ENCODE measurements at places on chromosomes 6 and 20.
A peak's percentile ranks its signal among the peaks of the same experiment; 100 is the strongest.

GRCh38 chr6:705047-705446, 12.1 kb upstream of the EXOC2 start:
- peaks cover 4% of the 10 kb centered on the region for H3K4me1 ChIP-seq
- H3K4me3 ChIP-seq: no peak overlapping the region
- no peaks in the 10 kb centered on the region for H3K36me3 ChIP-seq
- H3K27ac ChIP-seq: no peak overlapping the region
- H3K27me3 ChIP-seq: peaks cover 34% of the 10 kb centered on the region

GRCh38 chr6:72497186-72497585, 124.7 kb upstream of the KCNQ5 start:
- H3K27ac ChIP-seq: no peak overlapping the region
- peaks cover 9% of the 10 kb centered on the region for H3K27me3 ChIP-seq
- H3K4me3 ChIP-seq: no peak overlapping the region
- no peak for DNase-seq
- H3K4me1 ChIP-seq: no peaks in the 10 kb centered on the region
- H3K36me3 ChIP-seq: no peaks in the 10 kb centered on the region

GRCh38 chr20:4490045-4490444, 231.7 kb upstream of the PRND start:
- no peak for DNase-seq
- no peaks in the 10 kb centered on the region for H3K36me3 ChIP-seq
- H3K4me3 ChIP-seq: no peak overlapping the region
- peaks cover 5% of the 10 kb centered on the region for H3K4me1 ChIP-seq

DNA sequence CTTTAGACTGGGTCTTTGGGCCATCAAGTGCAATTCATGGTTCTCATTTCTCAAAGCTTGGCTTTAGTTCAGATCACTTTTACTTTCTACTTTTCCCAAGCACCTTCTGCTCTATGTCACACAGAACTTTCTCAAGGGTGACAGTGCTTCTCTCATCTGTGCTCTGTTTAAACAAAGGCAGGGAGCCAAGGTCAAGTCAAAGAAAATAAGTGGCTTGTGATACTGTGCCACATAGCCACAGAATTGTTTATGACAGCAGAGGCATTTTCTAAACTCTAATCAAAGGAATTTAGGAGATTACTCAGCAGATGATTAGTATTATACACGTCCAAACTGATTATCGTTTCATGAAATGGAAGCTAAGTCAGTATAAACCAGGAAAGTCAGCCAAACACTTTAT, 348.0 kb downstream of the HDGFL1 start:
- H3K27me3 ChIP-seq: no peaks in the 10 kb centered on the region
- H3K4me1 ChIP-seq: peaks cover 25% of the 10 kb centered on the region
- peak overlapping the region; percentile 36 for H3K27ac ChIP-seq
- no peak for DNase-seq
- no peak overlapping the region for H3K4me3 ChIP-seq

DNA sequence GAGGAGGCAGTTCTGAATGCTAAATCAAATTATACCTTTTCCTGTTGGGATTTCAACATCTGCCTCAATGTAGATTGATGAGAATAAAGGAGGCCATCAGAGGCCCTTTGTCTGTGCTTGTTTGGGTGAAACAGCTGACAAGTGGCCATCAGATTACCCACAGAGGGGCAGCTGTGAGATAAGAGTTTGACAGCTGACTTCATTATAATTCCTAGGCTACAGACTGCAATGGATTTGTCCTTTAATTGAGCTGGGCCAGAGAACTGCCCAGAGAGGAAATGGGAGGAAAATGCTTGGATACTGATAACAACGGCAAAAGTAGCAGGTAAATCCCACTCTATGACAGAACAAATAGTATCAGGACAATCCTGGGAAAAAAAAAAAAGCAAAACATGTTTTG, 649.4 kb downstream of the HDGFL1 start:
- H3K27me3 ChIP-seq: no peaks in the 10 kb centered on the region
- peaks cover 14% of the 10 kb centered on the region for H3K4me1 ChIP-seq
- no peak for DNase-seq

DNA sequence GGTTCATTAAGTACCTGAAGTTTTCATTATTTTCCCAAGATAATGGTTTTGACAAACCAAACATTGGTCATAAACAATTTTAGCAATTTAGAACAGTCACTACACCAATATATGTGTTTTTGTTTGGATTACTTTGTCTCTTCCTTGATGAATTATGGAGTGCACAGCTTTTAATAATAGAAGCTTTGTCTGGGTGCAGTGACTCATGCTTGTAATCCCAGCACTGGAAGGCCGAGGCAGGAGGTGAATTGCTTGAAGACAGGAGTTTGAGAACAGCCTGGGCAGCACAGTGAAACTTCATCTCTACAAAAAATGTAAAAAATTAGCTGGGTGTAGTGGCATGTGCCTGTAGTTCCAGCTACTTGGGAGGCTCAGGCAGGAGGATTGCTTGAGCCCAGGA, 89.4 kb upstream of the ANKEF1 start:
- no peaks in the 10 kb centered on the region for H3K27me3 ChIP-seq
- no peak for DNase-seq
- no peak overlapping the region for H3K27ac ChIP-seq

GRCh38 chr6:116156405-116157326, 30.7 kb upstream of the COL10A1 start:
- H3K36me3 ChIP-seq: peaks cover 7% of the 10 kb centered on the region
- DNase-seq: no peak
- H3K4me3 ChIP-seq: no peak overlapping the region
- H3K27ac ChIP-seq: no peak overlapping the region

DNA sequence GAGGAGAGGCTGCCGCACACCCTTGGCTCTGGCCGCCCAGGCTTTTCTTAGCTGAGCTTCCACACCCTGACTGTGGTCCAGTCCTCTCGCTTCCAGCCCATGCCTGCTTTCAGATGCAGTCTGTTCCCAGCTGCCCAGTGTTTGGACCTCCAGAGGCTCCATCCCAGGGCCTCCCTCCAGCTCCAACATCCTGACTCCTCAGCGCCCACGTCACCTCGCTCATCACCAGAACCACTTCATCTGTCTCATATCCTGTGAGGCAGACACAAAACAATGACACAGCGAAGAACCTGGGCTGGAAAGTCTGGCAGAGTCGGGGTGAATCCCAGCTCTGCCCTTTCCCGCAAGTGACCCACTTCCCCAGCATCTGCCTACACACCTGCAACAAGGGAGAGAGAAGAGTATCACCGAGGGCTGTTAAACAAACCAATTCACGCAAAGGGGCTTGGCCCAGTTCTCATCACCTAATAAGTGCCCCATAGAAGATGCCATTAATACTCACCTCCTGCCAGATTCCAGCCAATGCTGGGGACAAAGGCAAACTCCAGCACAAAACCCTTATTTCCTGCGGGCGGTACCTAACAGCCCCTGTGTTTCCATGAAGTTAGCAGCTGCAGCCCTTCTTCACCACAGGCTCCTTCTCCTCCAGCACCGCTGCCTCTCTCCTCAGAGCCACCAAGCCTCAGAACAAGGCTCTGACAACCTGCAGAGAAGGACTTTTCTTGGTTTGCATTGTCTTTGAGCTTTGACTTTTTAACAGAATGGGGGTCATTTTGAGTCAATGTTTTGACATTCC, 133.4 kb upstream of the CDH4 start:
- H3K27ac ChIP-seq: no peak overlapping the region
- no peak for DNase-seq
- H3K36me3 ChIP-seq: no peaks in the 10 kb centered on the region
- peaks cover 2% of the 10 kb centered on the region for H3K4me1 ChIP-seq
- H3K27me3 ChIP-seq: peaks cover 50% of the 10 kb centered on the region

- H3K4me1 ChIP-seq: peaks cover 7% of the 10 kb centered on the region
- H3K27ac ChIP-seq: peak overlapping the region; percentile 57
- H3K36me3 ChIP-seq: peaks cover 8% of the 10 kb centered on the region
- no peak overlapping the region for H3K4me3 ChIP-seq
- peaks cover 33% of the 10 kb centered on the region for H3K27me3 ChIP-seq
- no peak for DNase-seq
Measured at GRCh38 chr6:30487926-30488325, 1.4 kb upstream of the HLA-E start.

DNA sequence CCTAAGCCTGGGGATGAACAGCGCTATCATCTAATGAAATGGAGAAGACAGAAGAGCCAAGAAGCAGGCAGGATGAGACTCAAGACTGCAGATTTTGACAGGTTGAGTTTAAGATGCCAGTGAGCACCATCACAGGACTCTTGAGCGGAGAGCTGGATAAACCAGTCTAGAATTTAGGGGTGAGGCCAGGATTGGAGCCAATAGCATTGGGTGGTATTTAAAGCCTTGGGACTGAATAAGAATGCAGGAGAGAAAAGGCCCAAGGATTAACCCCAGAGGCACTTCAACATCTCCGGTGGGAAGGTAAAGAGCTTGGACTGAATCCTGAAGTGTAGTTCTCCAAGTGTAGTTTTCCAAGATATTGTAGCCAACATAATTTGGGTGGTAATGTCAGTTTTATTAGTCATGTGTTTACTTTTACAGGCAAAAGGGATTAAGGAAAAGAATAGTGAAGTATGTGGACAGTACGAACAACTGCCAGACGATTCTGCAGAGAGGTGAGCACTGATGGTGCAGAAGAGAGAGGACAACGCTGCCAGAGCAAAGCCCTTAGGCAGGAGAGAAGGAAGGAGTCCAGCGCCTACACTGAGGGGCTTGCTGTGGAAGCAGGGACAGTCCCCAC, 85.2 kb downstream of the DTNBP1 start:
- H3K4me3 ChIP-seq: no peak overlapping the region
- H3K4me1 ChIP-seq: peaks cover 34% of the 10 kb centered on the region
- H3K36me3 ChIP-seq: peaks cover 2% of the 10 kb centered on the region
- no peak overlapping the region for H3K27ac ChIP-seq
- DNase-seq: no peak
- H3K27me3 ChIP-seq: no peaks in the 10 kb centered on the region

GRCh38 chr6:56357616-56358373, 110.4 kb upstream of the COL21A1 start:
- H3K27ac ChIP-seq: no peak overlapping the region
- no peaks in the 10 kb centered on the region for H3K27me3 ChIP-seq
- H3K4me1 ChIP-seq: peaks cover 13% of the 10 kb centered on the region
- H3K4me3 ChIP-seq: no peak overlapping the region
- peaks cover 8% of the 10 kb centered on the region for H3K36me3 ChIP-seq
- no peak for DNase-seq

DNA sequence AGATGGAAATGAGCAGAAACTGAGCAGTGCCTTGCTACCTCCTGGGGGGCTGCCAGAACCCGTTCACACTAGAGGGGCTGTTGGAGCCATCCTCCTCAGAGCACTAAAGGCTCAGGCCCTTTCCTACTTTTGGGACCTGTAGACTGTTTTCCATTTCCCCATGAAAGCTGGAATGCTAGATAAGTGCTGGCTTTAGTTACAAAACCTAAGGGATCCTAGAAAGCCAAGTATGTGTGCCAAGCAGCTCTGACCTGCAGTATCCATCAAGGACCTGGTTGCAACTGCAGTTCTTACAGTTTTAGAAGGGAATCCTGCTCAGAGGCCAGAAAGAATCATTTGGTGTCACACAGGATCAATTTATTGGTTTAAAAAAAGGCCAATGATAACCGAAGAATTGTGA, 176.7 kb upstream of the COL21A1 start:
- DNase-seq: no peak
- H3K4me3 ChIP-seq: no peak overlapping the region
- H3K27me3 ChIP-seq: no peaks in the 10 kb centered on the region
- no peak overlapping the region for H3K27ac ChIP-seq
- H3K36me3 ChIP-seq: no peaks in the 10 kb centered on the region
- no peaks in the 10 kb centered on the region for H3K4me1 ChIP-seq

GRCh38 chr20:21681922-21682318, 23.5 kb upstream of the PAX1 start:
- DNase-seq: no peak
- H3K36me3 ChIP-seq: no peaks in the 10 kb centered on the region
- no peak overlapping the region for H3K27ac ChIP-seq
- H3K27me3 ChIP-seq: peaks cover 57% of the 10 kb centered on the region

DNA sequence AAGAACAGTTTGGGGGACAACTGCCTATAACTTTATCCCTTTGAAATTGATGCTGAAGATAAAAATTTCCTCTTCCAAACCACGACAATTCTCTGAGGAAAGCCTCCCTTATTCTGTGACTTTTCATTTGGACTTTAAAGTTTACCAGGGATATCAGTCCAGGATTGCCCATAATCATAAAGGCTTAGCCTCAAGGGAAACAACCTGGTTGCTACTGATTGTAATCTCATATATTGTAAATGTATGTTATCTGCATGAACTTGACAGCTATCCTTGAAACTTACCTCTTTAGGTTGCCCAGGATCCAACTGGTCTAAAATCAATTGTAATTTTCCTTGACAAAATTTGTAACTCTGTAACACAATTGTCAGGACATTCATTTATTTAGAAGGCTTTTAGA, 23.8 kb downstream of the TBC1D32 start:
- peak overlapping the region; percentile 77 for H3K27ac ChIP-seq
- peaks cover 11% of the 10 kb centered on the region for H3K36me3 ChIP-seq
- H3K4me3 ChIP-seq: no peak overlapping the region
- peaks cover 14% of the 10 kb centered on the region for H3K4me1 ChIP-seq
- no peak for DNase-seq
- H3K27me3 ChIP-seq: no peaks in the 10 kb centered on the region

DNA sequence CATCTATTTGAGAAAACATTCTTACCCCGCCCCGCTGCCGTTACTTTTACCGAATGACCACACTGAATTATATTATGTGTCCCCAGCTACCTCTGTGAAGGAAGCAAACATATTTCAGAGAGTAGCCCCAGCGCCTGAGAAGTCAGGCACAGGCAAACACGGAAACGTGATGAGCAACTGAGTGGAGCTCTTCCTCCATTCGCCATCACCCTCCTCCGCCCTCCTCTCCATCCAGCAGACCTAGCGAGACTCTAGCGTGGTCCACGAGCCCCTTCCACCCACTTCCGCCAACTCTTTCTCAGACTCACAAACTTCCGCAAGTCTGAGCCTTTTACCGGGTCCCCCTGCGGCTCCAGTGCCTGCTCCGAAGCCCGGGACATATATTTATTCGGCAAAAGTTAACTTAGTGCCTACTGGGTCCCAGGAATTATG, 582 bp downstream of the SNRPB start:
- peak overlapping the region; percentile 98 for H3K27ac ChIP-seq
- DNase-seq: no peak
- H3K36me3 ChIP-seq: peaks cover 19% of the 10 kb centered on the region

GRCh38 chr6:138653435-138653834, 120.1 kb upstream of the CCDC28A start:
- H3K4me1 ChIP-seq: peaks cover 5% of the 10 kb centered on the region
- no peak for DNase-seq
- H3K36me3 ChIP-seq: no peaks in the 10 kb centered on the region
- no peaks in the 10 kb centered on the region for H3K27me3 ChIP-seq
- no peak overlapping the region for H3K4me3 ChIP-seq
- no peak overlapping the region for H3K27ac ChIP-seq

GRCh38 chr6:73523434-73524123, 2.7 kb upstream of the EEF1A1 start:
- H3K27me3 ChIP-seq: no peaks in the 10 kb centered on the region
- peaks cover 20% of the 10 kb centered on the region for H3K4me1 ChIP-seq
- DNase-seq: no peak
- peak overlapping the region; percentile 59 for H3K4me3 ChIP-seq
- H3K27ac ChIP-seq: peak overlapping the region; percentile 99

GRCh38 chr20:40284611-40285010, 404.4 kb downstream of the MAFB start:
- DNase-seq: no peak
- peaks cover 68% of the 10 kb centered on the region for H3K4me1 ChIP-seq
- no peaks in the 10 kb centered on the region for H3K36me3 ChIP-seq
- no peak overlapping the region for H3K4me3 ChIP-seq
